CD4-positive, alpha-beta T cell treated with Interleukin-4 for 4 hours (primary cell): ENCODE measurements at places on chromosomes 1 and 21.

DNA sequence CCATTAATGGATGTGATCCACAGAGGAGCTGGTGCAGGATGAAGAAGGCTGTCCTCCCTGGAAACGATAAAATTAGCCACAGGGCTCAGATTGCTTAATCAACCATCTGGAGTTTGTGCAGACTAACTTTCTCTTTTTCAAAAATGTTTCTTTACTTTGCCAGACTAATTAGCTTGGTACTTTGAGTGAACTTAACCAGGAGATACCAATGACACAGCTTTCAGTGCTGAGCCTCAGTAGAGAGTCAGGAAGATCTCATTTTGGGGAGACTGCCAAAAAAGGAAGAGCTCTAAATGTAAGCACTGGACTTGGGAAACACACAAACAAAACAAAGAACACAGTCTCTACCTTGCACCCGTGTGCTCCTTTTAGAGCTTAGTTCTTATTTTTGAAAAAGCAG is 248.1 kb upstream of the DEPDC1 start:
- no peak for DNase-seq

- DNase-seq, result no peak
Measured at GRCh38 chr1:192053531-192053971, 104.7 kb upstream of the RGS18 start.

- DNase-seq, result no peak
Measured at GRCh38 chr1:167627615-167627864, 2.5 kb upstream of the RCSD1 start.

DNA sequence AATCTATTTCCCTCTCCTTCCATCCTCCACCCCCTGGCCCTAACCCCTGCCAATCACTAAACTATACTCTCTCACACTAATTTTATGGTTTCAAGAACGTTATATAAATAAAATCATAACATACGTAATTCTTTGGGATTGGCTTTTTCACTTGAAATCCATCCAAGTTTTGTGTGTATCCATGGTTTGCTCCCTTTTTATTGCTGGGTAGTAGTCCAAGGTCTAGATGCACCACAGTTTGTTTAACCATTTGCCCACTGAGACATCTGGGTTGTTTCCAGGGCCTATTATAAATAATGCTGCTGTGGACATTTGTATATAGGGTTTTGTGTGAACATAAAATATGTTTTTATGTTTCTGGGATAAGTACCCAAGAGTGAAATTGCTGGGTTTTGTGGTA is 61.4 kb downstream of the TEX35 start:
- DNase-seq, result no peak

DNA sequence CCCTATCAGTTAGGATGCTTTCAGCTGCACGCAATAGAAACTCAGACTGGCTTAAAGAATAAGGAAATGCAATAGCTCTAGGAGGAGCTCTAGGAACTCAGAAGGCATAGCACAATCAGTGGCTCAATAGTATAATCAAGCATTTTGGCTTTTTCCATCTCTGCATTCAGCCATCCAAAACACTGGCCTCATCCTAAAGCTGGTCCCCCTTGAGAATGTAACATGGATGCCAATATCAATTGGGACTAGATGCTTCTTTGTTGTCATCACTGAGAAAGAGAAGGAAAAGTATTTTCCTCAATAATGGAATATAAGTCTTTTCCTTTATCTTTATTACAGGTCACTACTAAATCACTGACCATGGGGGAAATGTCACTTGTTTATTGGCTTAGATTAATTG is 509.5 kb downstream of the PLPP3 start:
- DNase-seq, result no peak

- no peak for DNase-seq
Measured at GRCh38 chr1:101532377-101532776, 295.6 kb downstream of the S1PR1 start.

GRCh38 chr21:45581322-45581712 is 39.1 kb upstream of the SLC19A1 start:
- DNase-seq, result no peak

DNA sequence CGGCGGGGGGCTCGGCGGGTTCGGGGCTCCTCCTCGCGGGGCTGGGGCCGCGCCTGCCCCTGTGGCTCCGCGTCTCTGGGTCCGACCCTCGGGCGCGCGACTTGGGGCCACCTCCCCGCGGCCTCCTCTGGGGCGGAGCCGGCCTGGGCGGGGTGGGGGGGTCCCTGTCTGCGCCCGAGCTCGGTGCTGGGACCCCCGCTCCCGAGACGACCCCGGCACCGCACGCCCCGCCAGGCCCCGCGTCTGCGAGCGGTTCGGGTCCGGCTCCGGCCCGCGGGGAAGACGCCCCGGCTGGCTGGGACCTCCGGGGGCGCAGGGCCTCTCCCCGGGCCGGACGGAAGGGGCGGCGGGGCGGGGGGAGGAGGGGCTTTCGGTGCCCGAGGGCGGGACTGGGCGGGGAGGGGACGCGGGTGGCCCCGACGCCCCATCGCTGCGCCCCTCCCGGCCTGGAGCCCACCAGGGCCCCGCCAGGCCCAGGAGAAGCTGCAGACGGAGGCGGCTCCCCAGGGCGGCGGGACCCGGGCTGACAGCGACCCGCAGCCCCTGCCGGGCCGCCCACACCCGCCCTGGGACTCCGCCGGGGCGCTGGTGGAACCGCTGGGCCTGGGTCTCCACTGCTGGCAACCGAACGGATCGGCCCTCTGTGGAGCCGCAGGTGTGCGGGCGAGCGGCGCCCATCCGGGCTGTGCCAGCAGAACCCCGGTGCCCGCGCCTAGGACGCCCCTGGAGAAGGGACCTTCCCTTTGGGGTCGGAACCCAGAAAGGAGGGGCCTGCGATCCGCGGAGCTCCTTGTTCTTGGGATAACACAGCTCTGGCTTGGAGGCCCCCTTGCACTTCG is 610 bp downstream of the COL6A2 start:
- no peak for DNase-seq

- no peak for DNase-seq
Measured at GRCh38 chr1:229757226-229757625, 131.2 kb downstream of the URB2 start.

DNA sequence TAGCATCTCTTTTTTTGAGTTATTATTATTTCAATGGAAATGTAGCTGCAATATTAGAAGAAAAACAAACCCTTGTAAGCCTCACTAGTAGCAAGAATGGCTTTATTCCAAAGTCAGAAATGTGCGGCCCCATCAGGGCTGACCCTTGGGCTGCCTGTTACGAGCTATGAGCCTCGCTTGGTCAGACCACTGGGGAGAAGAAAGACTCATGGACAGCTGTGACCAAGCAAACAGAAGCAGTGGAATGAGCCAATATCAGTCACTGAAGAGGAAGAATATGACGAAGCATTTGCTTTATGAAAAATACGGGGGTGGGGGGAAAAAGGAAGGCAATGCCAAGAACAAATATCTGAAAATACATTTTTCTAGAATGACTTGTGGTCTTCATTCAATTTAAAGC is 504.5 kb downstream of the LMO4 start:
- DNase-seq, result no peak

DNA sequence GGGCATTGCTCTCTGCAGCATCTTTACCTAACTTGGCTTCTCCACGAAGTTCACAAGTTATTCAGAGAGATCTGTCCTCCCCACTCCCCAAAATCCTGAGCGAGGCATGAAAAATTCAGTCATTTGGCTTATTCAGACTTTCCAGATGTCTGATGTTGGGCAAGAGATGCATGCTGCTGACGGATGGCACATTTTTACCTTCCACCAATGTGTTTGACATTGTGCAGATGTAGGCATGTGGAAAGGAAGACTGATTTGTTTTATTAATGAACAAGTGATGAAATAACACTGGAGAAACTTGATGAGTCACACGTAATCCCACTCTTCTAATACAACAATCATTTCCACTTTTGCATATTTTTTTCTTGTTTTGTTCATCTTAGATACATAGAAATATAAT is 86.7 kb downstream of the C1orf94 start:
- no peak for DNase-seq

DNA sequence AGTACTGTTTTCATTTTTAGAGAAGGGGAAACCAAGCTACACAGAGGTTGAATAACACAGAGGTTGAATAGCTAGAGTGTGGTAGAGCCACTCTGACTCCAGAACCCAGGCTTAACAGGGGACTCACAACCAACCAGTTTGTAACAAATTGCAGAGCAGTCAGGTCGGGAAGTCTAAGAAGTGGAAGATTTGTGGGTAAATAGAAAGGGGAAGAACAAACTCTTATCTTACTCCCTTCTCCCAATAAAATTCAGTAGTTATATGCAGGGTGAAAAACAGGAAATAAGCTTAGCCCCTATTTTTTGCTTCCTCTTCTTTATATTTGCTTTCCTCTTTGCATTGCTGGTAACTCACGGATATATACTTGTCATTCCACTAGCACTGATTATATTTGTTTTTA is 23.2 kb downstream of the CDC42 start:
- DNase-seq, result no peak

- no peak for DNase-seq
Measured at GRCh38 chr1:244383278-244383884, 68.3 kb downstream of the ADSS2 start.

DNA sequence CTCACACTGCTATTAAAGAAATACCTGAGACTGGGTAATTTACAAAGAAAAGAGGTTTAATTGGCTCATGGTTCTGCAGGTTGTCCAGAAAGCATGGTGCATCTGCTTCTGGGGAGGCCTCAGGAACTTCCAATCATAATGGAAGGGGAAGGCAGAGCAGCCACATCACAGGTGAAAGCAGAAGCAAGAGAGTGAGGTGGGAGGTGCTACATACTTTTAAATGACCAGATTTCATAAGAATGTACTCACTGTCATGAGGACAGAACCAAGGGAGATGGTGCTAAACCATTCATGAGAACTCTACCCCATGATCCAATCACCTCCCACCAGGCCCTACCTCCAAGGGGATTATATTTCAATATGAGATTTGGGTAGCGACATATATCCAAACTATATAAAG is 55.7 kb downstream of the MRPL39 start:
- no peak for DNase-seq

- DNase-seq, result no peak
Measured at GRCh38 chr21:43728154-43728466, 9.2 kb downstream of the PDXK start.

DNA sequence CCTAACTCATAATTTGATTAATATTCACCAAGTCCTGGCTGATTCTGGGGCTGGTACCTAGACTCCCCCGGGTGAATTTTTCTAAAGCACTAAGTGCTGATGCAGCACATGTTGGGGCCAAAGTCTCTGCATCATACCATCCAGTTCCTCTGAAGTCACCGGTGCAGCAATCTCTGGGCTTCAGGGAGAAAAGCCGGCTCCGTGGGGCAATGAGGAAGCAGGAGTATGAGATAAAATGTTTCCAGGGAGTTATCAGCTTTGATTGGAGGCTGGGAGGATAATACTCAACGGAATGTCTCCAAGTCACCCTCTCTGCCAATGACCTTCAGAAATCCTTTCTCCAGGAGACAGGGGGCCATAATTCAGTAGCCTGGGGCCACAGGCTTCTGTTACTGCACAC is 1.2 kb downstream of the FCAMR start:
- DNase-seq, result no peak

DNA sequence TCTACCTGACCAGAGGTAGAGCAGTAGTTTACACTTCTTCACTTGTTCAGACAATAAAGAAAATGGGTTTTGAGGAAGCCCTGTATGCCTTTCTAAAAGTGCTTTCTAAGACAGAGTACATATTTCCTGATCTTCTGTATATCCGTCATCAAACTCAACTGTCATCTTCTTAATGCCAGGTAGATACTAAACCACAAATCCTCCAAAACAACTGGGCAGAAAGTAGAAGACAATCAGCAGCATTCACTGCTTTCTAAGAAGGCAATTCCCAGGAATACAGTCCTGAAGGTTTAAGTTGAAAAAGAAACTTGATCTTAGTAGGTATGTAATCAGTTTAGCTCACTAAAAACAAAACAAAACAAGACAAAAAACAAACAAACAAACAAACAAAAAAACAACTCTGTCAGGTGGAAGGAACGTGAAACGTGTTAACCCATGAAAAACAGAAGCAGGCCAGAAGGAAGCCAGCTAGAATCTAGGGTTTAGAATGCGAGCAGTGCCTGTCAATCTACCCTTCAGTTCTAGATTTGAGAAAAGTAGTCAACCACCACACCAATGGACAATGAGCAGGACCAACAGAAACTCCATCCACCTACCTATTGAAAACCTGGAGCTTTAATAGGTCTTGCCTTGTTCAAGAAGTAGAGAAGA is 59.2 kb downstream of the LEPR start:
- DNase-seq, result no peak

DNA sequence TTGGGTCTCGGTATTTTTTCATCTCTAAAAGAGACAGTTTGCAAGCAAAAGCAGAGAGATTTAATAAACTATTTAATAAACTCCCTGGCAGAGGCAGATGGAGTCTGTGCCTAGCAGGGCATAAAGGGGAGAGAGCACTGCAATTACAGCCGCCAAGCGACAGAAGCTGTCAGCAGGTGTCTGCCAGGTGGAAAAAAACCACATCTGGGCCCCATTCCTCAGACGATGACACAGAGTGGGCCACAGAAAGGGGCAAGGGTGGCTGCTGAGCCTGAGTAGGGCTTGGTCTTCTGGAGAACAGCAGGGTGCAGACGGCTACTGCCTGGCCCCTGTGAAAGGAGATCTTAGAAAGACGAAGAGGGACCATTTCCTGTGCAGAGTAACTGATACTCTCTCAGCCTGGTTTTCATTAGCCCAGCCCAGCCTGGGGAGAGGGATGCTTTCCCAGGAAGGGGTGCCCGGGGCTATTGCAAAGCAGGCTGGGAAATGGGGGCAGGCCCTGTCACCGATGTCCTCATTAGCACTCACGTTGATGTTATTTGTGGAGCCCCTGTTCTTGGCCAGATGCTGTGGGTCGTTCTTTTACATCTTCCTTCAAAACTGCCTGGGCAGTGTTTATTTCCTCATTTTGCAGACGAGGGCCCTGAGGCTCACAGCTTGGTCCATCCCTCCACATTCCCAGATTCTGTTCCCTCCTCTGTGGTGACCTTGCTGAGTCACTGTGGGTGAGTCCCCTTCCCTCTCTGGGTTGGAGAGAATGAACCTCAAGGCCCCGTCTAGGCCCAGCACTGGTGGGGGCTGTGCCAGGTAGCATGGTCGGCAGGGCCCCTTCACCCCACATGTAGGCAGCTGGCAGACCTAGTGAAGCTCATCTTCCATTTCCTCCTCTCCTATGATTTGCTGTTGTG is 472.7 kb downstream of the PTPRU start:
- DNase-seq, result no peak

GRCh38 chr1:227925582-227926198 is 22.0 kb downstream of the WNT9A start:
- no peak for DNase-seq

DNA sequence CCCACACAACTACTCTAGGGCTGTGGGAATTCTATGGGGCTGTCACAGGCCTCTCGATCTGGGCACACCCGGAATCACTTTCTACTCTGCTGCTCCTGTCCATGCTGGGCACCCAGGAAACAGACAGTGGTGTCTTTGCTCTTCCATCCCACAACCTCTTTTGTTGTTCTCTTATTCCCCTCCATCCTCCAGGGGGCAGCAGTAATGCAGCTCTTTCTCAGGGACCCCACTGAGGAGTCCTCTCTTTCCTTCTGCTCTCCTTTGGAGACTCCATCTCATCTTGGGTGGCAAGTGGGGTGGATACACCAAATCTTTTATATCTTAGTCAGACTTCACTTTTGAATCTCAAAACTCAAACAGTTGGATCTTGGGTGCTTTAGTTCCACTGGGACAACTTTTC is 206.3 kb downstream of the HS2ST1 start:
- no peak for DNase-seq

GRCh38 chr1:51761351-51761750 is 117.2 kb downstream of the NRDC start:
- no peak for DNase-seq

- DNase-seq, result no peak
Measured at GRCh38 chr1:59124166-59124565, 172.7 kb upstream of the FGGY start.
